ENCODE measurements at places on chromosomes 12 and 14.
A peak's percentile ranks its signal among the peaks of the same experiment; 100 is the strongest.

DNA sequence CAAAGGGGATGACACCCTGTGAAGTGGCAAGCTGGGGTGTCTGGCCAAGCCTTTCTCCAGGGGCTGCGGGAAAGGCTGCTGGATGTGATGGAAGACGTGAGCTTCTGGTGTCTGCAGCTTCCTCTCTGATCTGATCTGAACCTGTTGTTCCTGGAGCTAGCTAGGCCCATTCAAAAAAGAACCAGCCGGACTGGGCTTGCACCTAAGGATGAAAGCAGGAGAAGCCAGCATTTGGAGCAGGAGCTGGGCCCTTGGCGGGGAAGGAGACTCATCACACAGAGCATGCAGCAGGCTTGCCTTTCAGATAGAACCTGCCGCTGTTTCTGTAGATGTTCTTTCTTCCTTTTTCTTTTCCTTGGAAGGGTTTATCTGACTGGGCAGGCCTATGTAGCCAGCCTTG lies 9.5 kb downstream of the RPH3A start:
- no peak for DNase-seq

DNA sequence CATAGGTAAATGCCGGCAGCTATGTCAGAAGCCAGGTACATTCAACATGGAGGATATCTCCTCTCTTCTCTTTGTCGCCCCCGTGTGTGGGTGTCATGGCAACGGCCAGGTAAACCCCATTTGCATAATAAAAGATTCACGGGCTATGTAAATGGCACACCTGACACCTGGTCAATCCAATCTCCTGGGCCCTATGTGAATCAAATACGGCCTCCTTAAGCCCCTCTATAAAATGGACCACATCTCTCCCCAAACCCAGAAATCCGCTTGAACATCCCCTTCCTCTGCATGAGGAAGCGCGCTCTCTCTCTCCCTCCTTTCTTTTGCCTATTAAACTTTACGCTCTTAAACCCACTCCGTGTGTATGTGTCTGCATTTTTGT lies 363.7 kb downstream of the SOX5 start:
- DNase-seq, result no peak

GRCh38 chr12:91381309-91381804 lies 198.7 kb upstream of the DCN start:
- DNase-seq, result peak; percentile 81

GRCh38 chr12:56037161-56037560 lies 4.6 kb upstream of the RPS26 start:
- no peak for DNase-seq

DNA sequence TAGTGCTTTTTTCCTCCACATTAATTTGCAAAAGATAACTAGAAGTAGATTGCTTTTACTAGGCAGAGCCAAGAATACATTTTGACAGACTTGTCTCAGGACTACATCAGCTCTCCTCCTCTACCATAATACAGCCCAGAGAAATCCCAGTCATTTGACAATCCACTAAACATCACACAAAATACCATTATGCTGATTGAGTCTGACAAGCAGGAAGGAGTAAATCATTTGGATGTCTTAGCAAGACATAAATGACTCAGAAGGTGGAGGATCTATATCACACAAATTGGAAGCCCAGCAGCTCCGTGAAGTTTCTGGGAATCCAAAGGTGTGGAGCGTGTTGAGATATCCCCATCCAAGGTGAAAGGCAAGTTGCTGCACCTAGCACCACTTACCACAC lies 75.4 kb upstream of the FKBP4 start:
- DNase-seq, result no peak

GRCh38 chr14:52936437-52936836 lies 14.4 kb downstream of the FERMT2 start:
- DNase-seq, result no peak

GRCh38 chr14:34583525-34583924 lies 44.0 kb upstream of the EAPP start:
- DNase-seq, result no peak

DNA sequence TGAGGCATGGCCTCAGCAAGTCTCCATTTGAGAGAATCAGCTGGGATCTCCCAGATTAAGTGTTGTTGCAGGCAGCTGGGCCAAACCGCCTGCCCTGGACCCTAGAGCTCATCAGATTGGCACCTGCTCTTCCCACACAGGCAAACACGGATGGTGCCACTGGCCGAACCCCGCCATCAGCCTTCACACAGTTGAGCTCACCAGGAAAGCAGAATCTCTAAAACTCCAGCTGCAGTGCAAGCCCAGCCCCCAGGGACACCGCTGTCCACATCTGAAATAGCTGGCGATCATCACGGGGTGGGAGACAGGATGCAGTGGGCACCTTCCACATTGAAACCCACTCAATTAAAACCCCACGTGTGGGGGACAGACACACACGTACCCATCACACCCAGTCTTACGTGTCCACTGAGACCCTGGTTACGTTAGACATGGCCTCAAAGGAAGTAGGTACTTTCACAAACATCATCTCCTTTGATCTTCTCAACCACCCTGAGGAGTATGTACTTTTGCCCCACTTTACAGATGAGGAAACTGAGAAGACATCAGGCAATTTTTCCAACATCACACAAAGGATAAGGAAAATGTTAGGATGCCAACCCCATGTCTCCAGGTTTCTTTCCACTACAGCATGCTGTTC lies 88.8 kb downstream of the SINHCAF start:
- no peak for DNase-seq

GRCh38 chr12:112584266-112584722 lies 165.5 kb downstream of the PTPN11 start:
- no peak for DNase-seq

GRCh38 chr12:58489394-58489793 lies 430.9 kb downstream of the LRIG3 start:
- no peak for DNase-seq

GRCh38 chr12:16600525-16600924 lies 5.4 kb downstream of the LMO3 start:
- DNase-seq, result no peak

- no peak for DNase-seq
These were observed 110.0 kb upstream of the ARHGAP5 start for GRCh38 chr14:31966896-31967668.

- no peak for DNase-seq
These were observed 62.2 kb downstream of the PPP1R36 start for GRCh38 chr14:64612021-64612380.

- no peak for DNase-seq
These were observed 21.0 kb upstream of the RNASE2 start for GRCh38 chr14:20934148-20934762.

DNA sequence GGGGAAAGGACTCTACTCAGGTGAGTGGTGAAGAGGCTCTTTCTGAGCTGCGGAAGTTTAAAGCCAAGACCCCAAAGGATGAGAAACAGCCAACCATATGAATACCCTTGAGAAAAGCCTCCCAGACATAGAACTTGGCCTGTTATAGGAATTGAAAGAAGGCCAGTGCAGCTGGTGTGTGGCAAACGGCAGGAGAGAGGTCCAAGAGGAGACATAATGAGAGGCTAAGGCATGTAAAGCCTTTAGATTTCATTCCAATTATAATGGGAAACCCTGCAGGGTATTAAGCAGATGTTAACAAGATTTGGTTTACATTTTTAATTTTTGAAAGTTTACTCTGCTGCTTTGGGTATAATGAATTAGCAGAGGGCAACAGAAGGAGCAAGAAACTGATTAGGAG lies 552.1 kb upstream of the FBXO33 start:
- no peak for DNase-seq

DNA sequence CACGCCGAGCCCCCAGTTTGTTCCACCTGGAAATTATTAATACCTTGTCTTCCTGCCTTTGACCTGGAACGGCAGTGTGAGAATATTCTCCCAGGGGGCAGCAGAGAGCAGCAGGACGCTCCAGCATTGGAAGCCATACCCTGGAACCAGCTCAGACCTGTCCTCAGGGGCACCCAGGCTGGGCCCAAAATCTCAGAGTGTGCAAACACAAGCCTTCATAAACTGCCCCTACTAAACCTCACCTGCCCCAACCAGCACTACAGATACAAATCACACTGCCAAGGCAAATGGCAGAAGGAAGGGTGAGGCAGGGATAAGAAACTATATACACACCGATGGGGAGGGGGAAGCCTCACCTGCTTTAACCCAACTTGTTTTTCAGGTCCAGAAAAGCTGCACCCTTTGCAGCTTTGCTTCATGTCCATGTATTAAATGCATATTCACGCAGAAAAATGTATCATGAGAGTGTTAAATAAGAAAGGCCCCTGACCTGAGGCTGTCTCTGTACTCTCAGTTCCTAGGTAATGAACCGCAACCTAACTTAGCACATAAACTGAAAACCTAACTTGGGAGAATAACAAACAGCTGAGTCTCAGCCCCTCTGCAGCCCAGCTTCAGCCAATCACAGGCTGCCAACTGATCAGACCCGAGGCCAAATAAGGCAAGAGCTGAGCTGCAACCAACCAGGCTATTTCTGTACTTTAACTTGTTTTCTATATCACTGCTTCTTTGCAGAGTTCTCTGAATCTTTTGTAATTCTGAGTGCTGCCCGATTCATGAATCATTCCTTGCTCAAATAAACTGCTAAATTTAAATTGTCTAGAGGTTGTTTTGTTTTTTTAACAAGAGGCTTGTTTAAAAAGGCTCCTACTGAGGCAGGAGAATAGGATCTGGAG lies 130.1 kb downstream of the SPTSSA start:
- DNase-seq, result peak; percentile 52

GRCh38 chr14:93788543-93789227 lies 400 bp upstream of the PRIMA1 start:
- peak; percentile 55 for DNase-seq

GRCh38 chr12:108516511-108517275 lies 1.6 kb downstream of the FICD start:
- no peak for DNase-seq

- no peak for DNase-seq
These were observed 1646.2 kb upstream of the FLRT2 start for GRCh38 chr14:83883732-83884131.

- DNase-seq, result peak; percentile 93
These were observed 51.0 kb upstream of the SRSF5 start for GRCh38 chr14:69715725-69716477.

- peak; percentile 93 for DNase-seq
These were observed 75.5 kb upstream of the CPM start for GRCh38 chr12:69008520-69008919.

GRCh38 chr12:777550-778047 lies 25.2 kb downstream of the WNK1 start:
- no peak for DNase-seq

- no peak for DNase-seq
These were observed 6.7 kb upstream of the KRT86 start for GRCh38 chr12:52267699-52268098.

GRCh38 chr12:67593041-67593440 lies 55.5 kb upstream of the DYRK2 start:
- peak; percentile 94 for DNase-seq

- DNase-seq, result peak; percentile 43
These were observed 103.0 kb upstream of the NTF3 start for GRCh38 chr12:5328669-5329517.

DNA sequence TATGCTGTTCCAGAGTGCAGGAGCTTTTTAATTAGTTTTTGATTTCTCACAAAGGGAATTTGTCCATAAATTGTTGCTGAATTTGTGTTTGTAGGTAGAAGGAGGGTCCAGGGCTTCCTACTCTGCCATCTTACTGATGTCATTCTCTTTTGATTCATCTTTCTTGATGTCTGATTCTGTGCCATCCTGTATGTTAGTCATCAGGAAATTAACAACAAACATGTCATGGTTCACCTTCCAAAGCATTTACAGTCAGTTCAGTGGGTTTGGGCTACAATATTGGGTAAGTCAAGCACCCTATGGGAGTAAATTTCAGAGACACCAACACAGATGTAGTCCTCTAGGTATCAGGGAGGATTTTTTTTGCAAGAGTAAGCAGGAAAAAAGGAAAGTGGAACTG lies 135.2 kb upstream of the SLC38A2 start:
- DNase-seq, result peak; percentile 51

DNA sequence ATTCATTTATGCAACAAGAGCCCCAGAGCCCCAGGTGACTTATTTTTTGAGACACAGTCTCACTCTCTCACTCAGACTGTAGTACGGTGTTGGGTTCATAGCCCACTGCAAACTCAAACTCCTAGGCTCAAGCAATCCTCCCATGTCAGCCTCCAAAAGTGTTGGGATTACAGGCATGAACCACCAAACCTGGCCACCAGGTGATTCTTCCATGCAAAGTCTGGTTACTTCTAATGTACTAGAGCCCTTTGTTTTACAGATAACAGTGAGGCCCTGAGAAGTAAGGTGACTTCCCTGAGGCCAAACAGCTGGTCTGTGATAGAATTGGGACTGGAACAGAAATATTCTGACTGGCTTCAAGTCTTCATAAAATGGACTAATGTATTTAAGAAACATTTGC lies 10.0 kb upstream of the KCNK10 start:
- DNase-seq, result no peak

DNA sequence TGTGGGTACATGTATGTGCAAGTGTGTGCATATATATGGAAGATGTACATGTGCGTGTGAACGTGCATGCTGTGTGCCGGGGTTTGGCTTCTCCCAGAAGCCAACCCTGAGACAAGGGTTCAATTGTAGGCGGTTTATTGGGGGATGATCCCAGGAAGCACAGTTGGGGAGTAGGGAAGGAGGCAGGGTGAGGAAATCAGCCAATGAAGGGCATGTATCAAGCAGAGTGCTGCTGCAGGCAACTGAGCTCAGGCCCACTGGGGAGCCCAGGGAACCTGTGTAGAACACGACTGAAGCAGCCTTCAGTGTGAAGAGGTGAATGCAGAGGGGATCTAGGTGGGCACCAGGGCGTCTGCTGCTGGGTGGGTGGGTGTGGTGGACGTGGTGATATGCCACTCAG lies 21.6 kb downstream of the SYNDIG1L start:
- DNase-seq, result no peak

DNA sequence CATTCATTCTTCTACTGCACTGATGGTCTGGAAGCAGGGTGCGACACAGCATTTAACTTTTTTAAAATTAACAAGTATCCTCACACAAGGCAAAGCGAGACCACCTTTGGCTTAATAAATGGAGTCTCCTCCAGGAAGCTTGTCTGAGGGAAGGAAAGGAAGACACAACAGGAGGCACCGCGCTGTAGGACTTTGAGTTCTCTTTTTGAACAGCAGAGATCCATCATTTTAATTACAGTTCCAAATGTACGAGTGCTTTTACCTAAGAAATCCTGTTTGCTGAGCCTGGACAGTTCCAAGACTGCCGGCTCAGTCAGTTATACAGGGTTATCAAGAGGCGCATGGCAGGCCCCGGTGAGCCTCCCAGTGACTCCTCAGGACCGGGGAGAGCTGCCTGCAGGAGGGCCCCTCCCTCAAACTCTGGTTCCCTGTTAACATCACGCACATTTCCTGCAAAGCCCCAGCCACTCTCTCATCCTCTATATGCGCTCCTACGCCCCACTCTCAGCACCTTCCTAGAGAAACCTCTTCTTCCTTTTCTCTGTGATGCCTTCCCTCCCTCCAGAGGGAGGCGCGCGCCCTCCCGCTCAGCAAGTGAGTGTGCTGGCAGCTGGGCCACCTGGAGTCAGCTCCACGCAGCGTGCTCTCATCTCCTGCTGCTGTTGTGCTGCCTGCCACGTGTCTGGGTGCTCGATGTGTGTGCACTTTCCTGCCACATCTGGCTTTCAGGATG lies 46.1 kb downstream of the STX2 start:
- DNase-seq, result no peak

All from mammary epithelial cell (primary cell).